ENCODE measurements at places on chromosomes 5 and 9. TPM values are rescaled to one million over a fixed set of nuclear protein-coding genes. Genes with fewer than 3 reads are reported as not detected.

- no peak for DNase-seq
Observed at GRCh38 chr5:99072846-99073245, 144.0 kb upstream of the CHD1 start.

Gene GFI1B
- total RNA-seq, result not detected

Gene ATP10B
- not detected for total RNA-seq

DNA sequence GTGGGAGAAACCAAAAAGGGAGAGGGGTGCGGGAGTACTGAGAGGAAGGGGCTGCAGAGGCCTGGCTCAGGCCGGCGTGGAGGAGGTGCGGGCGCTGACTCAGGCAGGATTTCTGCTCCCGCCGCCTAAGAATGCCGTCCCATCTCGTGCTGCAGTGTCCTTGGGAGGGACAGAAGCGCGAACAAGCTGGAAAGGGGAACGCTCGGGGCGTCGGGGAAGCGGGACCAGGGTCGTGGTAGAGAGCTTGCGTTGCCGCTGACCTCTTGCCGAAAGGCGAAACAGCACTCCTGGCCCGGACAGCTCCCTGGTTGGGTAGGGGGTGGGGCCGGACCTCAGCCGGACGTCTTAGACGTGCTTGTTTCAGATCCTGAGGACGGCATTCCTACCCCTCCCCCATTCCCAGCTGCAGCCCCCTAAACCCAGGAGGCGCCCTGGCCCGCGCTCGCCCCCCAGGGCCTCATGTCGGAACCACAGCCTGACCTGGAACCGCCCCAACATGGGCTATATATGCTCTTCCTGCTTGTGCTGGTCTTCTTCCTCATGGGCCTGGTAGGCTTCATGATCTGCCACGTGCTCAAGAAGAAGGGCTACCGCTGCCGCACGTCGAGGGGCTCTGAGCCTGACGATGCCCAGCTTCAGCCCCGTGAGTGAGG lies 1.1 kb downstream of the RELL2 start:
- DNase-seq, result no peak

DNA sequence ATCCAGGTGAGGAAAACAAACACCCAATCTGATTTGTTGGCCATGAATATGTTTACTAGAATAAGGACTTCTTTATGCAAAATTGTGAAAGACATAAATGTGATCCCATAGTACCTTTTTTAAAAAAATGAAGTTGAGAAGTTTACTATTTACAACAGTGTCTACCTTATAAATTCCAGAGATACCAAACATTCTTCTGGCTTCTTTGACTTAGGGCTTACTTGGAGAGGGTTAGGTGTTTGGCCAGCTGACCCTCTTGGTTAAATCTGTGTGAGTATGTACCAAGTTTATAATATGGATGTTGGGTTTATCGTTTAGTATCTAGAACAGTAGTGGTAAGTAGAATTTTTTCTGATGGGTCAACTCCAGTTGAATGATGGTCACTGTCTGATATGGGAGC lies 212.3 kb downstream of the DOCK8 start:
- DNase-seq, result no peak

DNA sequence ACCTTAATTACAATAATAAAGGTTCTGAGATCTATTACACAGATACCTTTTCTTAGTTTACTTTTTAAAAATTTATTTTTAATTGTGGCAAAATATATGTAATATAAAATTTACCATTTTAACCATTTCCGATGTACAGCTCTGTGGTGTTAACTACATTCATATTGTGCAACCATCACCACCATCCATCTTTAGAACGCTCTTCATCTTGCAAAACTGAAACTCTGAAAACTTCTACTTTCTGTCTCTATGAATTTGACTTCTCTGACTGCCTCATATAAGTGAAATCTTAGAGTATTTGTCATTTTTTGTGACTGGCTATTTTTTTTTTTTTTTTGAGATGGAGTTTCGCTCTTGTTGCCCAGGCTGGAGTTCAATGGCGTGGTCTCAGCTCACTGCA lies 26.8 kb downstream of the WWC1 start:
- no peak for DNase-seq

DNA sequence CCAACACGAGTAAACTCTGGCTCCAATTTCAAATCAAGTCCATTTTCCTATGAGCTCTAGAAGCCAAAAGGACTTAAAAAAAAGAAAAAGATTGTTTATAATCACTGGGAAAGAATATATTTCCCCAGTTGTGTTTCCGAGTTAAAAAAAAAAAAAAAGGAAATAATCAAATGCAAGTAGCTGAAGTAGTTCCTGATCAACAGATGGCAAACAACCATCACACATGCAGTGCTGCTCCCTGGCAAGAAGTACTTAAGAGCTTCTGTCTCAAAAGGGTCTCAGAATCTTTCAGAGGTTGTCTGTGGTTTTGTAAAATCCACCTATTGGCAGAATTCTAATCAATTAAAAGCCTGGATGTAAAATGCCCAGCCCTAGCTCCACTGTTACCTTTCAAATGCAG lies 387.9 kb downstream of the RAB3C start:
- no peak for DNase-seq

GRCh38 chr5:80234116-80234948 lies 21.5 kb downstream of the SERINC5 start:
- no peak for DNase-seq

DNA sequence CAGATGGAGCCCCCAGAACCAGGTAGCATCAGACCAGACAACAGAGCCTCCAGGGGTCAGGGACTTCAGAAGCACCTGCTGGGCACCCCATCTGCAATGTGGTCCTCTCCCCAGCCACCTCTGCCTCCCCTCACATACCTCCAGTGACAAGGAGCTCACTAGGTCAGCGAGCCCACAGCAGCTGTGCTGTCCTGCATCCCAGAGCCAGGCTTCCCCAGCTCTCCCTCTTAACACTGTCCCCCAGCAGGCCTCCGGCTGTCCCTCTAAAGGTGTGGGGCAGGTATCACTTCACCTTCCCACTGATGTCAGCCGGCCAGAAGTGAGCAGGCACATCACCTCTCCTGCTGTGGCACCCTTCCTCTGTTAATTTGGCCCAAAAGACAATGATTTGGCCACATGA lies 83.6 kb downstream of the LMX1B start:
- DNase-seq, result no peak

Gene GRXCR2
- not detected for total RNA-seq

Gene SLC36A3
- total RNA-seq, result not detected

Gene BRD9
- total RNA-seq, result 61.7 TPM

Gene HCN1
- not detected for total RNA-seq

- DNase-seq, result no peak
Observed at GRCh38 chr9:71690689-71691435, 77.5 kb downstream of the CEMIP2 start.

- no peak for DNase-seq
Observed at GRCh38 chr5:108670591-108671289, 77.0 kb upstream of the FER start.

DNA sequence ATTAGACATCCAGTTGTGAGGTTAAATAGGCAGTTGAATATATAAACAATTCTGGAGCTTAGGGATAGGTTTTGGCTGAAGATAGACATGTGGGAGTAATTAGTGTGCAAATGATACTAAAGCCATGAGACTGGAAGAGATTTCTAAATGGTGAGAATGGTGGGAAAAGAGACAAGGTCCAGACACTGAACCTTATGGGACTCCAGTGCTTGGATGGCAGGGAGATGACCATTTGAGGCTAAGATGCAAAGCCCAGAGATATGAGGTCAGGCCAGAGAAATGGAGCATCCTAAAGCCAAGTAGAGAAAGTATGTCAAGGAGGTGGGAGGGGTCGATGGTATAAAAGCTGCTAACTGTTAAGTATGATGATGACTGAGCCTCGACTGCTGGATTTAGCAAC lies 115.6 kb downstream of the SEMA5A start:
- no peak for DNase-seq

GRCh38 chr9:134324359-134325095 lies 1.7 kb upstream of the RXRA start:
- DNase-seq, result no peak

Gene ANKRD20A1
- total RNA-seq, result 3.1 TPM

- no peak for DNase-seq
Observed at GRCh38 chr5:82019342-82020138, 47.7 kb downstream of the ATG10 start.

DNA sequence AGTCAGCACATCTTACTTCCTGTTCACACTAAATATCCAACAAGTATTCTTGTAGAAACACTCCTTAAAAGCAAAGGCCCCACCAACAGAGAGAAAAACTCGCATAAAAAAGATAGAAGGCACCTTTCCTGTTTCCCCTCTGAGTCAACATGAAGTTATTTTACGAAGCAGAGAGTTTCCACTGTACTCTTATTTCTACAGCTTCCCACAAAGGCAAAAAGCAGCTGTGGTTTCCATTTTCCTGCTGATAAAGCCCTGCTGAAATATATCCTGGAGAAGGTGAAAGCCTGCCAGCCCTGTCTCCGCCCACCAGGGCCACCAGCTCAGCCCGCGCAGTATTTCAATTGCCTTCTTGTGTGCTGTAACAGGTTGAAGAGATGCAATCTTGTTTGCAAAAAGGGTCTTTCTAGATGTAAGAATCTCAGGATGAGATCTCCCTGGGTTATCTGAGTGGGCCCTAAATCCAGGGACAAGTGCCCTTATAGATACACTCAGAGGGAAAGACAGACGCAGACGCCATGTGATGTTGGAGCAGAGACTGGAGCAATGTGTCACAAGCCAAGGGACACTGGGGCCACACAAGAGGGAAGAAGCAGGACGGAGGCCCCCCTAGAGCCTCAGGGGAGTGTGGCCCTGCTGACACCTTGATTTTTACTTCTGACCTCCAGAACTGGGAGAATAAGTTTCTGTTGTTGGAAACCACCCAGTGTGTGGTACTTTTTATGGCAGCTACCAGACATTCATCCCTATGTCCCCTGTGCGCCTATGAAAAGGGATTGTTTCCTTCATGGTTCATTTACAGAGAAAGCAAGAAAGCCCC lies 19.9 kb downstream of the SEMA4D start:
- DNase-seq, result no peak

DNA sequence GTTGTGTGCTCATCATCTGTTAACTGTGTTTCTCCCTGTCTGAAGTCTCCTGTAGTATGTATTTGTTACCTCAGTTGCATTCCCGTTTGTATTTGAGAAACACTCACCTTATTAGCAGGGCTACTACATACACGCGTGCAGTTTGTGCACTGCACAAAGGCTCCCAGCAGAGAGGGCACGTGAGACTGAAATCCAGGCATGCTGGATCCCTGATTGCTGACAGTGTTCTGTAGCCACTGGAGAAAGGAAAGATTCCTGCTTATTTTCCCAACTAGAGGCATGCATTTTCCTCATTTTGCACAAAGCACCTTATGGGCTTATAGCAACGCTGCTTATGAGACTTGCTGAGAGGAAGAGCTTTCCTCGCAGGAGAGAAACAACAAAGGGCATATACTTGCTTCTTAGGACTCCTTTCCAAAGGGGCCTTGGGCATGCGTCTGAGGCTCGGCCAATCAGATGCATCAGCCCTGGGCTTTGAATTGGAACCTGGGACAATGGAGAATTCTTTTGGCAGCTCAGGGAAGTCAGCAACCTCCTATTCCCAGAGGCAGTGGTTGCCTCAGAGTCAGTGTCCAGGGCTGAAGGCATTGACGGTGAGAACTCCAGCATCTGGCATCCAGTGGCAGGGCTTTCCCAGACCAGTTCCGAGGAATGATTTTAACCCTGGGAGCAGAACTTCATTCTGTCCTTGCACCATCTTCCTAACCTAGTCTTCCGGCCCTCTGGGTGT lies 9.9 kb upstream of the MEGF10 start:
- DNase-seq, result no peak

GRCh38 chr5:39176759-39177630 lies 42.4 kb downstream of the FYB1 start:
- peak; percentile 59 for DNase-seq

DNA sequence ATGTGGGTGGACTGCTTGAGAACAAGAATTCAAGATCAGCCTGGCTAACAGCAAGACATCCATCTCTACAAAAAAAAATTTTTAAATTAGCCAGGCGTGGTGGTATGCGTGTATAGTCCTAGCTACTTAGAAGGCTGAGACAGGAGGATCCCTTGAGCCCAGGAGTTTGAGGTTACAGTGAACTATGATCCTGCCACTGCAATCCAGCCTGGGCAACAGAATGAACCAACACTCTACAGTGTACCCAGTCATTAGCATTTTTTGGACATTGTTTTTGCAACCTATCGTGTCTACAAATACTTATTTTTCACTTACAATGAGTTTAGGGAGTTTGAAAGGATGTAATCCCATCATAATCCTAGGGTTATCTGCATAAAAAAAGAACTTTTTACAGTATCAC lies 22.1 kb downstream of the RICTOR start:
- DNase-seq, result no peak

DNA sequence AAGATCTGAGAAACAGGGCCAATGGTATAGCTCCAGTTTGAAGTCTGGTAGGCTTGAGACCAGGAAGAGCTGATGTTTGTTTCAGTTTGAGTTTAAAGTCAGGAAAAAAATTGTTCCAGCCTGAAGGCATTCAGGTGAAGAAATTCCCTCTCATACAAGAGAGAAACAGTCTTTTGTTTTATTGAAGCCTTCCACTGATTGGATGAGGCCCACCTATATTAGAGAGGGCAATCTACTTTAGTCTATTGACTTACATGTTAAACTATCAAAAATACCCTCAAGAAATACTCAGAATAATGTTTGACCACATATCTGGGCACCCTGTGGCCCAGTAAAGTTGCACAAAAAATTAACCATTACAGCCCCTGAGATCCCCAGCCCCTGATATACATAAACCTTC lies 5.2 kb upstream of the DEPDC1B start:
- no peak for DNase-seq

Gene PPP2R2B
- total RNA-seq, result 0.46 TPM

DNA sequence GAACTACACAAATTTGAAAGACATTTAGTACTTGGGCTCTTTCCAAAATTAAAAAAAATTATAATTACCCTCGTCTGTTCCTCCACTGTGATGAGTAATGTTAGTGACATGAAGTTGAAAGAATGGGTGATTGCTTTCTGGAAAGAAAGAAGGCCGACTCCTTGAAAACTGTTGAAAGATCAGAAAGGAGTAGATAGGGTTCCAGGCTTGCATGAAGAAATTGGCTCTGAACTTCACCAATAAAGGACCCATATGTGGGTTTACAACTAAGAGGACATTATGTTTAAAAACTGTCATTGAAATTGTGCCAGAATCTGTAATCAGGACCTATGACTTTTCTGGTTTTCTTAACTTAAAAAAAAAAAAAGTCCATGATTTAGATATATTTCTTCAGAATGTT lies 20.7 kb upstream of the MOCS2 start:
- DNase-seq, result no peak

- no peak for DNase-seq
Observed at GRCh38 chr9:18382243-18382642, 91.7 kb upstream of the ADAMTSL1 start.

DNA sequence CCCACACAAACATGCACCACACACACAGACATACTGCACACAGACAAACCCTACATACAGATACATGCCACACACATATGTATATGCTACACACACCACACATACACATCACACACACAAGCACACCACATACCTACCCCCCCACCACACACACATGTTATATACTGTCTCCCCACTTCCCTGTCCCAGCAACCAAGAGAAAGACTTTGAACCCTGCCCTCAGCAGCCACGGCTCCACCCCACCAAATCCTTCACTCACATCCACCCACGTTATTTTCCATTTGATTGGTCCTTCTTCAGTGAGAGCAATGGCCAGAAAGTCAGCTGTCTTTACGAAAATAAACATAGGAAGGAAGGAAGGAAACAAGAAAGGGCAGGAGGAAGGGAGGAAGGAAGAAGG lies 479.8 kb downstream of the DIRAS2 start:
- no peak for DNase-seq

Gene CDH12
- not detected for total RNA-seq

GRCh38 chr9:15372455-15372854 lies 50.2 kb upstream of the SNAPC3 start:
- no peak for DNase-seq
